ENCODE measurements at places on chromosomes 7 and 10.

DNA sequence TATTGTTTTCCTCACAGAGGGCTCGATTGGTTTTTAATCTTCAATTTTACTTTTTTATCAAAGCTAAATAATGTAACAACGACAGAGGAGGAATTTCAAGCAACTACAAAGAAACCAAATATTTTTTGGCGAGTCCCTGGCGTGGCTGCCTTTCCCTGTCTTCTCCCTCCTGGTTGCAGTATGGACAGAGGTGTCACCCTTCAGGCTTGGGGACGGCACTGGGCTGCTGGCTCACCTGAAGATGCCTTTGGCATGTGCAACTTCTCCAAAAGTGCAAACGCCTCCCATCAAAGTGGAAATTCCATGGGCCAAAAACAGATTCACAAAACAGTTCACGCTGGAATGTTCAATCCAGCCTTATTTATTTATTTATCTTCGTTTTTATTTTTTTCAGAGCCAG is 51.9 kb downstream of the DOCK1 start:
- DNase-seq = no peak

- DNase-seq = no peak
These were observed 13.0 kb upstream of the PFKP start for GRCh38 chr10:3054183-3054850.

- no peak for DNase-seq
These were observed 364.6 kb upstream of the PODXL start for GRCh38 chr7:131921016-131921415.

- DNase-seq = no peak
These were observed 146.1 kb downstream of the CHN2 start for GRCh38 chr7:29340696-29341095.

All from activated CD4-positive, alpha-beta T cell treated with anti-CD3 and anti-CD28 coated beads, Interleukin-2, amount 10 ng/mL, durations not matched to agents 7 days and 5 days (primary cell).